SK-MEL-5 (cell line): ENCODE measurements at places on chromosomes 5 and 9. TPM values are rescaled to one million over a fixed set of nuclear protein-coding genes. Genes with fewer than 3 reads are reported as not detected.

VLDLR gene
- 35.5 and 37.6 TPM in 2 replicates for total RNA-seq

IFNA21 gene
- total RNA-seq, result not detected in 2 replicates

DNA sequence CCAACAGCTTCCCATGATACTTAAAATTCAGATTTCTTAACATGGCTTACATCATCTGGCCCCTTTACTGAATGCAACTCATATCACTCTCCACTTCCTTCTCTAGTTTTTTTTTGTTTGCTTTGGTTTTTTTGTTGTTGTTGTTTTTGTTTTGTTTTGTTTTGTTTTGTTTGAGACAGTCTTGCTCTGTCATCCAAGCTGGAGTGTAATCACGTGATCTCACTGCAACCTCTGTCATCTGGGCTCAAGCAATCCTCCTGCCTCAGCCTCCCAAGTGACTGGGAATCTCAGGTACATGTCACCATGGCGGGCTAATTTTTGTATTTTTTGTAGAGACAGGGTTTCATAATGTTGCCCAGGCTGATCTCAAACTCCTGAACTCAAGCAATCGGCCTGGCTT lies 41.4 kb downstream of the CPLANE1 start:
- no peak for DNase-seq

PCDHGC3 gene
- total RNA-seq, result 9.8 and 12.5 TPM in 2 replicates

IL31RA gene
- not detected in 2 replicates for total RNA-seq

FASTKD3 gene
- 33.6 and 35.1 TPM in 2 replicates for total RNA-seq

CCL27 gene
- total RNA-seq, result not detected in 2 replicates

GRCh38 chr9:84748112-84748511 lies 78.6 kb downstream of the NTRK2 start:
- DNase-seq, result no peak

- no peak for DNase-seq
Observed at GRCh38 chr9:8390571-8390970, 591.0 kb upstream of the DMAC1 start.

- no peak for DNase-seq
Observed at GRCh38 chr9:4684820-4685219, 5.5 kb downstream of the CDC37L1 start.

QRFP gene
- total RNA-seq, result not detected in 2 replicates

DNA sequence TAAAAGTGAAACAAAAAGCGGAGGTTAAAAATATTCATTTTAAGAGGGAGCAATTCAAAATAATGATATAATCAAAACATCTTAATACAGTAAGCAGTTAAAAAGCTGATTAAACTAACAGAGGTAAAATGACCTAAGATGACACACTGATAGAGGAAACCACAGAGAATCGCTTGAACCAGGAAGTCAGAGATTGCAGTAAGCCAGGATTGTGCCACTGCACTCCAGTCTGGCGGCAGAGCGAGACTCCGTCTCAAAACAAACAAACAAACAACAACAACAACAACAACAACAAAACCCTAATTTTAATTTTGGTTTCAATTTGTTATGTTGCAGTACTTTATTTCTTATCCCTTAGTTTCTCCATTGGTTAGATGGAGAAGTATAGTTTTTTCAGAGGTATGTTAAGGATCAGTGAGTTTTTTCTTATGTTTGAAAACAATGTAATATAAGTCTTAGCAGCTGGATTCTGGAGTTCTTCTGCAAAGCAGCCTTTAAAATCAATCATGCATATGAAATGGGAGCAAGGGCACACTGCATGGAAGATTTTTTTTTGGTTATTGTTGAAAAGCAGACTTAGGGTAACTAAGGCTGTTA lies 58.5 kb downstream of the MLANA start:
- peak; percentile 50 for DNase-seq

DNA sequence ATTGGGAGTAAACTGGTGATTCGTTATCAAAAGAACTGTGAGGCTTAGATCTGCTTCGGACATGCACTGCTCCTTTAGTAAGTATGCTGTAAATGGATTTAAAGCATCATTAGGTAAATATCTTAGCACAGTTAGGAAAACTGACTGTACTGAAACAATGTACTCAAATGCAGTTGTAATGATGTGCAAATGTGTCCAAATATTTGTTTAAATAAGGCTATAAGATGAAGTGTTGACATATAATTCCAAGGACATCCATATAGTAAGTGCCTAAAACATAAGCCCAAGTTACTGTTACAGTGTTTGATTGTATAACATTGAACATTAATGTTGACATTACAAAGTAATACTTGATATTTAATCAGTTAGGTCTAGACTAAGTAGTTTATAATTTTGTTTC lies 512.5 kb upstream of the CDH18 start:
- no peak for DNase-seq

- no peak for DNase-seq
Observed at GRCh38 chr9:16154521-16155078, 601.8 kb downstream of the CCDC171 start.

- DNase-seq, result peak; percentile 62
Observed at GRCh38 chr9:90142580-90142979, 500.0 kb downstream of the DIRAS2 start.

PTPN3 gene
- total RNA-seq, result 5.7 and 7.1 TPM in 2 replicates

- peak; percentile 32 for DNase-seq
Observed at GRCh38 chr5:69493396-69494133, 975 bp downstream of the OCLN start.

GARIN3 gene
- total RNA-seq, result not detected in 2 replicates

DNA sequence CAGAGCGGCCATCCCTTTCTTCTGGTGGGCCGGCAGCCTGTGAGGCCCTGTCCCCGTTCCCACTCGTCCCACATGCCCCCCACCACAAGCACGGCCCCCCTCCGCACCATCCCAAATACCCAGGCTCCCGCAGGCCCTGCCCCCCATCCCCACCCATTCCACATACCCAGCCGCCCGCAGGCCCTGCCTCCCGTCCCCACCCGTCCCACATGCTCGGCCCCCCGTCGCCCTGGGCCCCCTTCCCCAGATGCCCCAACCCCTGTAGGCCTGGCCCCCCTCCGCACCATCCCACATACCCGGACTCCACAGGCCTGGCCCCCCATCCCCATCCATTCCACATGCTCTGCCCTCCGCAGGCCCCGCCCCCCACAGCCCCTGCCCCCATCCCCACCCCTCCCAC lies 11.5 kb downstream of the SLC6A19 start:
- no peak for DNase-seq

CLTA gene
- total RNA-seq, result 323 and 362 TPM in 2 replicates

DNA sequence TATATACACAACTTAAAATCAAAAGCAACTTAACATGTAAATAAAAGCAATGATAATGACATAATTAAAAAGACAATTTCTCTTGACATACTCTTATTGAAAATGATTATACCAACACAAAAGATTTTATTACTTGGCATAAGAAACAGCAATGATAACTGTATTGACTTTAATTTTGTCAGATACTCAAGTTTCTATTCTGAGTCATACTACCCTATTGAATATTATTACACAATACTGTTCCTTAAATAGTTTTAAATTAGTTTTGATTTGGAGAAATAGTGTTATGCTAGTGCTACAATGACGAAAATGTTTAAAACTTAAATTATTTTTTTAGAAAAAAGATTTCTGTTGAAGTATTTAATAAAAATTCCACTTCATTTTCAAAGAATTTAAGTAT lies 1319.3 kb upstream of the C9orf72 start:
- no peak for DNase-seq

GRCh38 chr9:97900738-97901565 lies 21.3 kb downstream of the TRMO start:
- DNase-seq, result peak; percentile 81

SLC25A2 gene
- total RNA-seq, result 0.11 TPM in 1 of 2 replicates, not detected in the other

- DNase-seq, result no peak
Observed at GRCh38 chr5:175382171-175382570, 61.8 kb downstream of the DRD1 start.

PCDHGB4 gene
- total RNA-seq, result 0.08 and 0.26 TPM in 2 replicates

GRCh38 chr5:101102506-101102905 lies 199.4 kb upstream of the ST8SIA4 start:
- no peak for DNase-seq

ADRA1B gene
- total RNA-seq, result not detected in 2 replicates

CD180 gene
- not detected in 2 replicates for total RNA-seq

PLPPR1 gene
- 0.16 TPM in 1 of 2 replicates, not detected in the other for total RNA-seq

GRCh38 chr5:1152771-1153282 lies 41.0 kb upstream of the SLC12A7 start:
- DNase-seq, result peak; percentile 72

- no peak for DNase-seq
Observed at GRCh38 chr9:23464275-23464674, 361.8 kb downstream of the ELAVL2 start.

CARTPT gene
- total RNA-seq, result not detected in 2 replicates

DNA sequence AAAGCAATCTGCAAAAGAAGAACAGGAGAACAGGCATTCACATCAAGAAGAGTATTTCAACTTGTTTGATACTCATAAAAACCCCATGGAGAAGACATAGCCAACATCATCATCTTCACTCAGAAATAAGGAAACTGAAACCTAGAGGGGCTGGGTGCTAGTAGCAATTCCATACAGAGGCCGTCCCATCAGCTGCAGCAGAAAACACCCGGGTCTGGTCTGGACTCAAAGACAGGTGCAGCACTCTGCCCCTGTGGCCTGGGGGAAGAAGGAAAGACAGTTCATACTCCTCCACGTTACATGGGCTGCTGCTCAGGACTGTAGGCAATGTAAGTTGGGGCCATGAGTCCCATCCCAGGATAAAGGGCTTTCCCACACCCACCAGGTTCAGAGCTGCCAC lies 11.6 kb downstream of the GZMA start:
- DNase-seq, result no peak

DNA sequence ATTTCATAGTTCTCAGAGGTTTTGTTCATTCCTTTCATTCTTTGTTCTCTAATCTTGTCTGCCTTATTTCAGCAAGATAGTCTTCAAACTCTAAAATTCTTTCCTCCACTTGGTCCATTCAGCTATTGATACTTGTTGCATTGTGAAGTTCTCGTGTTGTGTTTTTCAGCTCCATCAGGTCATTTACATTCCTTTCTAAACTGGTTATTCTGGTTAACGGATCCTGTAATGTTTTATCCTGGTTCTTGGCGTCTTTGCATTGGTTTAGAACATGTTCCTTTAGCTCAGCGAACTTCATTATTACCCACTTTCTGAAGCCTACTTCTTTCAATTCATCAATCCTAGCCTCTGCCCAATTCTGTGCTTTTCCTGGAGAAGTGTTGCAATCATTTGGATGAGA lies 45.1 kb upstream of the TXNDC8 start:
- no peak for DNase-seq

STKLD1 gene
- total RNA-seq, result 1.4 and 1.7 TPM in 2 replicates

HSD17B3 gene
- total RNA-seq, result not detected in 2 replicates

GPR151 gene
- not detected in 2 replicates for total RNA-seq

- peak; percentile 88 for DNase-seq
Observed at GRCh38 chr5:36728697-36729543, 122.5 kb downstream of the SLC1A3 start.

GRCh38 chr9:37005517-37006140 lies 28.4 kb downstream of the PAX5 start:
- no peak for DNase-seq

DNA sequence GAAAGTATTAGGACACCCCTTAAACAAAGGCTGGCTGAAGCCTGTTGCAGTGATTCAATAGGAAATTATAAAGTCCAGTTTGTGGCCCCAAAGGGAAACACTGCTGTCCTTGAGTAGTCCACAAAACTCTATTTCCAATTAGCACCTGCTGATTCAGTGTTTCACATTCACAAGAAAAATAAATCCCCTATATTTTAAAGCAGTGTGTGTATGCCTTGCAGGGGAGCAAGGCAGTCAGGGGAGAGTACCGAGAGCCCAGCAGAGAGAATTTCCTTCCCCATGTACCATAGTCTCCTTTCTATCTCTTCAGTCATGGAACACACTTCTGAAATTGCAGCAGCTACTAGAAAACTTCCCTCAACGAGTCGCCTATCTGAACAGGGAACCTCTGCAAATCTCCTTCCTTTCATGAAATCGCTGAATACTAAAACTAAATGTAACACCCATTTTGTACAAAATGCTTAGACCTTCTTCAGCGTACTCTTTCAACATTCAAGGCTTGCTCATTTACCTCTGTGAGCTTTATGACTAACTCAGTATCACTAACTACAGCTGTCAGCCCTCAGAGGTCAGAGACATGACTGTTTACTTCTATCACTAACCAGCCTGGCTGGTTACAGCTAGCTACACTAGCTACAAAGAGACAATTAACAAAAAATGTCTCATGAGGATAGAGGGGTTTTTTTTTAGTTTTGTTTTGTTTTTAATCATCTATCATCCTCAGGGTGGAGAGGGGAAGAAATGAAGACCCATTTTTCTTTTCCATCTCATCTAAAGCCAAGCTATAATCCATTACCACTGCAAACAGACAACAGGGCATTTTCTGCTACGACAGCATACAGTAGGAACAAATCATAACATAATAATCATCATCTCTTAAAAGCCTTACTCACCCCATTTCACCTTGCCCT lies 188.7 kb downstream of the EBF1 start:
- no peak for DNase-seq
